ENCODE measurements at places on chromosomes 2 and 18.

DNA sequence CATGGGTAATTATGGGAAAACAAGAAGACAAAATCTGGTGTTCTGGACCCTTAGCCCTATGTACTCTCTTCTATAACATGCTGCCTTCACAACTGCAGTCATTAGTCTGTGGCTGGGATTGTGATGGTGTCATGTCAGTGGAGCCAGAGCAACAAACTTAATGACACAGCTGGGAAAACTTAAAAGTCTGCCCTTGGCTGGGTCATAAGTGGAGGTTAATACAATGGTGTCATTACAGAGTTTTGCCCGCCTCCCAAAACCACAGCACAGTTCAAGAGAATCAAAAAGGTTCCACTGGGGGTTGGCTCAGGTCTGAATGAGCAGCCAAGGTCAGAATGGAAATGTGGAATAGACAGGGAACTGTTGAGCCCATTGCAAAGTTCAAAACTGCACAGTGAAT is 455.7 kb upstream of the PIK3C3 start:
- no peak for DNase-seq

DNA sequence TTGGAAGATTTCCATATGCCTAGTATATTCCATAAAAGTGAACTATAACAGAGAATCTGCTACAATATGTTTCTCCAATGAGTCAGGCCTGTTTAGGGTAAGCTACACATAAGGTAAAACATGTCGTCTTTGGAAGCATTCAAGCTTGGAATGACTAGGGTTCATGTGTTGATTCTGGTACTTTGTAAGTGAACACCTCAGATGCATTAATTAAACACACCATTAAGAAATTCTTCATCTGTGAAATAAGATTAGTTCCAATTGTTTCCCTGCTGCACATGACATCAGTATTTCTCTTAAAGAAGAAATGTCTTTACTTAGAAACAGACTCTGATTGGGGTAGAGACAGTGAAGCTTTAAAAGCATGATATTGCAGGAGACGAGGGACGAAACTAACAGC is 461.1 kb upstream of the NXPH2 start:
- no peak for DNase-seq

GRCh38 chr2:84880645-84881521 is at the start of gene TRABD2A:
TRABD2A (minus strand) TSS chr2:84881084; CDS start chr2:84881039, 45 bp downstream.
- DNase-seq = peak; percentile 60

DNA sequence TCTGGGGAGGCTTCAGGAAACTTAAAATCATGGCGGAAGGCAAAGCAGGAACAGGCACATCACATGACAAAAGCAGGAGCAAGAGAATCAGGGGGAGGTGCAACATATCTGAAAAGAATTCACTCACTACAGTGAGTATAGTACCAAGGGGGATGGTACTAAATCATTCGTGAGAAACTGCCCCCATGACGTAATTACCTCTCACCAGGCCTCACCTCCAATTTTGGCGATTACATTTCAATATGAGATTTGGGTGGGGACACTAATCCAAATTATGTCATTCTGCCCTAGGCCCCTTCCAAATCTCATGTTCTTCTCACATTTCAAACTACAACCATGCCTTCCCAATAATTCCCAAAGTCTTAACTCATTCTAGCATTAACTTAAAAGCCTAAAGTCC is 740.8 kb upstream of the SOX11 start:
- DNase-seq = no peak

GRCh38 chr2:44277541-44277940 is 2.3 kb downstream of the SLC3A1 start:
- DNase-seq = no peak

DNA sequence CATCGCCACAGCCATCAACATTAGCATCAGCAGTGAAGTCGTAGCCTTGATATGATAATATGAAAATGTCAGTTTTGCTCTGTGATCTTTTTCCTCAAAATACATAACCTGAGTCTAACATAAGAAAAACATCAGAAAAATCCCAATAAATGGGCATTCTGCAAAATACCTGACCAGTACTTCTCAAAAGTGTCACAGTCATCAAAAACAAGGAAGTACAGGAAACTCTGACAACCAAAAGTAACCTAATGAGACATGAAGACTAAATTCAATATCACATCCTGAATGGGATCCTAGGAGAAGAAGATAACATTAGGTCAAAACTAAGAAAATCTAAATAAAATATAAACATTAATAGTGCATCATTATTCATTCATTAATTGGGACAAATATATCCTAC is 1731.0 kb downstream of the SUCLG1 start:
- no peak for DNase-seq

DNA sequence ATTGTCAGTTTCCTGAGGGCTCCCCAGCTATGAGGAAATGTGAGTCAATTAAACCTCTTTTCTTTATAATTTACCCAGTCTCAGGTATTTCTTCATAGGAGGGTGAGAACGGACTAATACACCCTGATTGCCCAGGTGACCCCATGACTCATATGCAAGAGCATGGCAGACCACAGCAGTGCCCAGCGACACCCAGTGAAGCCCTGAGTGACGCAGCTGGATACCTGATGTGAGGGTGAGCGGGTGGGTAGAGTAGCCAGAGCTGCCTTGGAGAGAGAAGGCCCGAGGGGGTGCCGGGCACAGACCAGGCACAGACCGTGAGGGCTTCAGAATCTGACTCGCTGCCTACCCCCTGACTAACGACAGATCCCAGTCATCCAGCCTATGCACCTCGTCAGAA is 15.4 kb downstream of the ALPG start:
- DNase-seq = no peak

DNA sequence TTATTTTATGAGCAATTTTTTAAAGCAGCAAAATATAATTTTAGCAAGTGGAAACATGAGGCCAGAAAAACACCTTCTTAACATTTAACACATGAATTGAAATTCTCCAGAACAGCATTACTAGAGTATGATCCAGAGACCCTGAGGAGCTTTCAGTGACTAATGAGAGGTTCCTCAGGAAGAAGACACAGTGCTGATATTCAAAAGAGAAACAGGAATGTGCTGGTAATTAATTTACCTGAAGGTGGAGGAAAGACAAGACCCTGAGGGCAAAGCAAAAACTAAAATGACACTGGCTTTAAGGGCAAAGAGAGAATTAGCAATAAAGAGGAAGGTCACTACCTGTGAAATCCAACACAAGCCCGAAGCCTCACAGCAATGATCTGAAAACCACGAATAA is 97.0 kb downstream of the CDH2 start:
- DNase-seq = no peak

DNA sequence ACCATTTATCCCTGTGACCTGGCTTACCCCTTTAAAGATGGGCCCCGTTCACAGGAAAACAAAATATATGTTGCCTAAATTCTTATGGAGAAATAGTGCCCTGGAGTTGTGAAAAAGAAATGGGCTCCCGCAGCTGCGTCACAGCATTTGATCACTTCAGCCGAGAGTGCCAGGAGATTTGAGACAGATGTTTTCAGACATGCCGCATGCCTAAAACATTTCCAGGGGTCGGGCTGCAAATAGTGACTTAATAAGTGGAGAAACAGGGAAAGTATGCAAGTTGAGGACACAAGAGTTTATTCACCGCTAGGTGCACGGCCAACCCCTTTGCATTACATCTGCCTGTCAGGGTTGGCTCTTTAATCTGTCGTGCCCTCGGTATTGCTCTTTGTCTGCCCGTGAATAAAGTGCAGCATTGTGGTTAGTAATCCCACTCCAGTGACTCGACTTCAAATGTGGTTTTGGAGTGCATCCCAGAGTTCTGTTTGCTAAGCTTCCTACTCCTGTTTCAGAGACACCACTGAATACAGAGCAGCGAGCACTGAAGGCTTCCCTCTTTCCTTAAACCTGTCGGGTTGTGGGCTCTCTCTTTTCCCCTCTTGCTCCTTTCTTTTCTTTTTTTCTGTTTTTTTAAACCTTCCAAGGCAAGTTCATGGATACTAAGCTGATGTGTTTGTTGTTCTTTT is 187.5 kb downstream of the LTBP1 start:
- no peak for DNase-seq

DNA sequence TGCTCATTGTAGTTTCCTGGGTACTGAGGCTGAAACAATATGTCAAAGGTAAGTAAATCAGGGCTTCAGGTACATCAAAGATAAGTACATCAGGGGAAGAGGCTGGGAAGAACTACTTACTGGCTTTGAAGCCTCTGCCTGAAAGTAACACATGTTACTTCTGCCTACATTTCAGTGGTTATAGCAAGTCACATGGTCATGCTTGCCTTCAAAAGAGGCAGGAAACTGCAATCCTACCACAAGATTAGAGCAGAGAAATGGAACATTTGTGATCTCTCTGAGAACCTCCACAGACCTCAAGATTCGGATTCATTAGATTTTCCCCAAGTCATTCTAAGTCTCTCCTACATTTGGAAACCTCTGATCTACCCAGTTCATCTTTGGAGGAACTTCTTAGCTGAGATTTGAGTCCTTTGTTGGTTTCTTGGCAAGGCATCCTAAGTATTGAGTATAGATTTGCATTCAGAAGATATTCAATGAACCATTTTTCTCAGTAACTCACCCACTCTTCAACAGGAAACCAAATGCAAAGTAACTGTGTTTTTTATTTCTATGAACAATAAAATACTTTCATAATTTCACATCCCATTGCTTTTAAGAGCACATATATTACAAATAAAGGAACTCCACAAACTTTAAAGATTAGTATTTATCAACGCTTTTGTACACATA is 48.5 kb upstream of the CCDC195 start:
- DNase-seq = no peak

DNA sequence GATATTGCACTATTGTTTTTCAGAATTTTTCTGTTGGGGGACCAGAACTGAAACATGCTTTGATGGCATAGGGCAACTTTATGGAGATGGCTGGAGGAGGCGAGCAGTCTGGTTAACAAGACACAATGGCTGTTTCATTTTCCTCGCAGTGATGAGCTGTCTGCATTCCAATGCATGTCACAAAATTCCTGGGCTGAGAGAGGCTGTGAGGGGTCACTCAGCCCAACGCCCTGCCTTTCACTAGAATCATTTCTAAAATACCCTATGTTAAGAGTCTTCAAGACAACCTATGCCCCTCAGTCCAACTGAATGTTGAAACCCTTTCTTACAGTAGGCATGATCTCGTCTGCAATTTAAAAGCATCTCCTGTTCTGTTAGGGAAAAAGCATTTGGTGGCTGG is 1090.0 kb downstream of the BCL11A start:
- DNase-seq = no peak

GRCh38 chr18:9419956-9420631 is 55.2 kb upstream of the RALBP1 start:
- no peak for DNase-seq

DNA sequence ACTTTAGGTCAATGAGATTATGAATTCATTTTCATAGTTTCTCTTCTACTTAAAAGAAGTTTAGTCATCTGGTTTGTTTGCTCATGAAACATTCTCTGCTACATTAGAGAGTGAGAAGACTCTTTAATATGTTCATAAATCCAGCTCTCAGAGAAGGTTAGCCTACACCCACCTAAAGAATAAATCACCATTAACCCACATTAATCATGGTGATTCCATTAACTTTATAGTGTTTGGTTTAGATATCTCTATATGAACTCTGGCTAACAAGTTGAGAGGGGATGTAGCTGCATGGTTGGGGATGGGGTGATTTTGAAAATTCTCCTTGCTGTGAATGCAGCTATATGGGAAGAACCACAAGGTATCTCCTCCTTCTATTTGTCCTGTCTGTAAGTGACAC is 10.7 kb downstream of the TFPI start:
- DNase-seq = no peak

DNA sequence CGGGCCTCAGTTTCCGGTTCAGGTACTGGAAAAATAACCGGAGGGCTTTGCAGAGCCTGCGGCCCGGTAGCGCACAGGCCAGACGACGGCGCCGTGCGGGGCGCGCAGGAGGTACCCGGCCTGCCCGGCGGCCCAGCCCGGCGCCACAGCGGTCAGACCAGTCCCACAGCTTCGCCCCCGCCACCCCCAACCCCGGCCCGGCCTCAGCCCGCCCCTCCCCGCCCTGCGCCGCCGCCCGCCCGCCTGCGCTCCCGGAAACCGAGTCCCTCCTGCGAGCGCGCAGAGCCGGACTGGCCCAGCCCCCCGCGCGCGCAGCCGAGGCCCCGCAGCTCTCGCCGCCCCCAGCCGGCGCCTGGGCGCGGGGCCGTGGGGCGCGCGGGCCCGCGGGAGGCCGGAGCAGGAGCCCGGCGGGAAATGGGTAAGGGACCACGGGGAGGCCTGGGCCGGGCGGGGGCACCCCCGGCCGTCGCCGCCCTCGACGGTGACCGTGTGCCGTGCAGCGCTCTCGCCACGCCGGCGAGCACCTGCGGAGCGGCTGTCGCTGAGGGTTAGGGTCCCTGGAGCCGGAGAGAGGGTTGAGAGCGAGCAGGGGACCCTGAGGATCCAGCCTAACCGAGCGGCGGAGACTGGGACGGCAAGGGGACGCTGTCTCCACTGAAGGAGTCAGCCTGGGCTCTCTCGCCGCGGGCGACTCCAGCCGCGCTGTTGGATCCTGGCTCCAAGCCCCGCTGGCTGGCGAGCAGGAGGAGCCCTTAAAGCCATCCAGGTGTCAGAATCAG is 16.5 kb upstream of the PSD4 start:
- DNase-seq = no peak

- DNase-seq = no peak
Observed at GRCh38 chr2:203626952-203627681, 79.3 kb upstream of the CD28 start.

DNA sequence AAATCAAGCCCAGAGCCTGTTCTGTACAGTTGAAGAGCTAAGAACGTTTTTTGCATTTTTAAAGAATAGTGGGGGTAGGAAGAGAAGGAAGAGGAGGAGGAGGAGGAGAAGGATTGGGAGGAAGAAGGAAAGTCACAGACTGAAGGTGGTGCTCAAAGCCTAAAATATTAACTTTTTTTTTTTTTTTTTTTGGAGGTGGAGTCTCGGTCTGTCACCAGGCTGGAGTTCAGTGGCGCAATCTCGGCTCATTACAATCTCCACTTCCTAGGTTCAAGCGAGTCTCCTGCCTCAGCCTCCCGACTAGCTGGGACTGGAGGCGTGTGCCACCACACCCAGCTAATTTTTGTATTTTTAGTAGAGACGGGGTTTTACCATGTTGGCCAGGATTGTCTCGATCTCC is 18.3 kb upstream of the KLHL29 start:
- DNase-seq = peak; percentile 4

GRCh38 chr2:23745726-23746105 is 181.2 kb downstream of the ATAD2B start:
- DNase-seq = no peak

GRCh38 chr18:38654946-38655345 is 1089.3 kb upstream of the CELF4 start:
- DNase-seq = no peak

DNA sequence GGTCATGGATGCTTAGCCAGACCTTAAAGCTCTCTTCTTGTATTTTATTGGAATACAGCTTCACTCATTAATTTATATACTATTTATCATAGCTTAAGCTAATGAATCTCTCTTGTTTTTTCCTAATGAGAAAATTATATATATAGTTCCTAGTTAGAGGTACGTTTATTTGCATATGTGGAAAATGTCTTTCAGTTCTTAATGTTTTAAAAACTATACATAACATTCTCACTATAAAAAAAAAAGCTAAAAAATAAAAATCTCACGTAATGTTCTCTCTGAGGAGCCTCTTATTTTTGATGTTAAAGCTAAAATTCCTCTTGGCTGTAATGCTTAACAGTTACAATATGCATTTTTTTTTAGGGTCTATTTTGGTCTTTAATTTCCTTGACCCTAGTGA is 16.6 kb downstream of the UGP2 start:
- DNase-seq = no peak
